ENCODE measurements at places on chromosomes 5 and 9.

GRCh38 chr5:157366741-157367674 lies 93.0 kb upstream of the NIPAL4 start:
- DNase-seq, result no peak

GRCh38 chr5:593511-593910 lies 18.6 kb upstream of the CEP72 start:
- no peak for DNase-seq

DNA sequence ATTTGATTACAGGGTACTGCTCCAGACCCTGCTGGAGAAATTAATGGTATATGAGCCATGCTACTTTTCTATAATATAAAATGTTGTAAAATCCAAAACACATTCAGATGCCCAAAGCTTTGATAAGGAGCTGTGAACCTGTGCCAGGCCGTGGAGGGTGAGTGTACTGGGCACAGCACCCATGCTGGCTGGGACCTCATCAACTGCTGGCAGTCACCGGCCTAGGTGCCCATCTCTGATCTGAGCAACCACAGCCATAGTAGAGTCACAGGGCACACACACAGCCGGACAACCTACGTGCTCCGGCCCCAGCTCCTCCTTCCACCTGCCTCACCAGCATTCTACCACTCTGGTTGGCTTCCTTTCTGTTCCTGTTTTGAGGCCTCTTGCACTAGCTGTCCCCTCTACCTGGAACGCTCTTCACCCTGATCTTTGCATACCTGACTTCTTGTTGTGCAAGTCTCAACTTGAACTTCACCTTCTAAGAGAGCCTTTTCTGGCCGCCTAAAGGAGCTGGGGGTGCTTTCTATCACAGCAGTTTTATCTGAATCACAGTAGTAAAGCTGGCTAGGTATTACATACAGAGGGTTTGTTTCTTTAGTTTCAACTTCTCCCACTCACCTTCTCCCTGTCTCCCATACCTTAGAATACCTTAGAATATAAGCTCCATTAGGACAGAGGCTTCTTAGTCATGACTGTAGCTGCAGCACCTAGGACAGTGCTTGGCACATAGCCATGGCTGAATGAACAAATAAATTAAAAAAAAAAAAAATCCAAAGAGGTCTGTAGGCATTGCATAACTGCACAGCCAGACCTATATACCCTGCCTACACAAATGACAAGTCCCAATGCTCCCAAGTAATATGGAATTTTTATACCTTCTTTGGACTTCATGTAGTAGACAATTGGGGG lies 51.7 kb downstream of the MED27 start:
- no peak for DNase-seq

- no peak for DNase-seq
Measured at GRCh38 chr5:123538670-123539459, 26.9 kb downstream of the CSNK1G3 start.

GRCh38 chr5:93626801-93627200 lies 43.8 kb downstream of the NR2F1 start:
- DNase-seq, result no peak

GRCh38 chr5:107566986-107567385 lies 103.8 kb downstream of the EFNA5 start:
- DNase-seq, result no peak

- DNase-seq, result no peak
Measured at GRCh38 chr5:14415024-14415697, 166.4 kb upstream of the OTULINL start.

GRCh38 chr5:2727550-2727949 lies 23.9 kb downstream of the IRX2 start:
- no peak for DNase-seq

DNA sequence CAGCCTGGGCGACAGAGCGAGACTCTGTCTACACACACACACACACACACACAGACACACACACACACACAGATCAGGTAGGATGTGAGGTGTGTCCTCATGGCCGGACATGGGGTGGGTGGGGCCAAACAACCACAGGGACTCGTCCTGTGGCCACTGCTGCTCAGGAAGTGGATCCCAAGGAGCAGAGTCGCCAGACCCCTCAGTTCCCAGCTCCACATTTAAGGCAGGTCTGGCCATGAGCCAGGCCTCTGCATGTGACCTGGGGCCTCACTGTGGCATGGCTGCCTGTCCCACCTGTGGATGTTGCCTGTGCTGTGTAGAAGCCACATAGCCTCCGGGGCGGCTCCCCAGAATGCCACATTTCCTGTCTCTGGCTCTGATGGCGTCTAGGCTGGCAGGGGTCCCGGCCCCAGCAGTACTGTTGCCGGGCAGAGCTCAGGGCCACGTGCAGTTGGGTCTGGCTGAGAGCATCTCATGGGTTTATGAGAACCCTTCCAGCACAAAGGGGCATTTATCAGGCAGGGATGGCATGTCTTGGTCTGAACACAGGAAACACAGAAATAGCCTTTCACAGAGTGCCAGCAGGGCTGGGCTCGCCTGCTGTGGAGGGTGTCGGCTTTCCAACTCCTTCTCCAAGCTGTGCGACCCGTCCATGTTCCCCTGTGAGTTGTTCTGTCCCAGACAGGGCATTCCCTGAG lies 9.9 kb upstream of the NINJ1 start:
- peak; percentile 34 for DNase-seq

- no peak for DNase-seq
Measured at GRCh38 chr5:111950660-111951059, 193.7 kb upstream of the NREP start.

GRCh38 chr9:119907056-119907455 lies 537.8 kb upstream of the BRINP1 start:
- DNase-seq, result no peak

- no peak for DNase-seq
Measured at GRCh38 chr5:121366515-121366914, 485.2 kb upstream of the FTMT start.

DNA sequence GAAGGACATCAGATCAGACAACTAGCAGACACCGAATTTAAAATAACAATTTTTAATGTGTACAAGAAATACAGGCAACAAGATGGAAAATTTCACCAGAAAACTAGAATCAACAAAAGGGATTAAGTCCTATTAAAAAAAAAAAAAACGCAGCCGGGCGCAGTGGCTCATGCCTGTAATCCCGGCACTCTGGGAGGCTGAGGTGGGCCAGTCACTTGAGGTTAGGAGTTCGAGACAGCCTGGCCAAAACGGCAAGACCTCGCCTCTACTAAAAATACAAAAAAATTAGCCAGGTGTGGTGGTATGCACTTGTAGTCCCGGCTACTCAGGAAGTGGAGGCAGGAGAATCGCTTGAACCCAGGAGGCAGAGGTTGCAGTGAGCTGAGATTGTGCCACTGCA lies 64.3 kb upstream of the UBAC1 start:
- DNase-seq, result no peak

DNA sequence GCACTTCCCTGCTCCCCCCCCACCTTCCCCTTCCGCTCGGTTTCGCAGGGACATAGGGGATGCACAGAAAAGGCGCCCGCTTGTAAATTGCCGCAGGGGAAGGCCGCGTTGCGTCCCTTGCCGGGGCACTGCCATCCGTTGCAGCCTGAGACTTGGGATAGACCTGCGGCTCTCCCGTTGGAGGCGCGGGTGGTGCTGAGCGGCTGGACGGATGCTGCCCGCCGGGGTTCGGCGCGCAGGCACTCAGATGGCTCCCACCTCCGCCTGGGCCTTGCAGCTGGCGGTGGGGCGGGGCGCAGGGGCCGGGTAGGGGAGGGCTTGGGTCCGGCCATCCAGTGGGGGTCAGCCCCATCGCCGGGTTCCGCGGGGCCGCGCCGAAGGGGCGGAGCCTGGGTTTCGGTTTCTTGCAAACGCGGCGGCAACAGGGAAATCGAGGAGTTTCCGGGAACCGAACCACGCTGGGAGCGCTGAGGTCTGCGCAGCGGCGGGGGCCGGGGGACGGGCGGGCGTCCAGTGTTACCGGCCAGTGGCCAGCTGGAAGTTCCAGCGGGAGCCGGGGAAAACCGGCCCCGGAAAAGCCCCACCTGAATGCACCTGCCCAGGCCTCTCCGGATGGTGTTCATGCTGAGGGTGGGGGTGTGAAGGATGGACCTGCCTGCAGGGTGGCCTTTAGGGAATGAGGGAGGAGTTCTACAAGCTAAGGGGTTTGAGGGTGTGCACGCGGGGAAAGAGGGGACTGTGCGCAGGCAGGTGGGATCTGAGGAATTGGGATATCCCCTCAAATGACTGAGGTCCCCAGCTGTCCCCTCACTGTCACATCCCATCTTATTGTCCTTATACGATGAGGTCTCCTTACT lies 6.3 kb upstream of the IRF1 start:
- peak; percentile 70 for DNase-seq

DNA sequence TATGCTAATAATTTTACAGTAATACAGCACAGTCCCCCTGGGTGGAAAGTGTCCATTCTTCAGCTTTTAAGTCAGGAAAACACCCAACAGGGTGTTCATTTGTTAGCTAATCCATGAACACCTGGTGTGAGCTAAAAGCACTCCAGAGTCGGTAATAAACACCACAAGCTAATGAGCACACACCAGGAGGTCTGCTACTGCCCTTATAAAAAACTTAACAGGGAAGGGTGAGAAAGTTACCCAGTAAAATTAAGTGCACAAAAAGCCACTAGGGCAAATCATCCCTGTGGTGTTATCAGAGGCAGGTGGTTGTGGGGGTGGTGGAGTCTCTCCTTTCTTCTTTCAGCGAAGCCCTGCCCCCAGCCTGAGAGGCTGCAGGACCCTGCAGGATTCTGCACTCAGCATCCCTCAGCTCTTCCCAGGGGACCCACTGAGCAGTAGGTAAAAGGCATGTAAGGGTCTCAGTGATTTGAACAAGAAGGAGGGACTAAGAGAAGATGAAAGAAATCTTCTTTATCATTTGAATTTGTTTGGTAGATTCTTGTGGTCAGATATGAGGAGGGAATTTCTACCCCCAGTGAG lies 14.4 kb downstream of the GDNF start:
- no peak for DNase-seq

GRCh38 chr9:85508616-85509015 lies 233.1 kb downstream of the AGTPBP1 start:
- no peak for DNase-seq

DNA sequence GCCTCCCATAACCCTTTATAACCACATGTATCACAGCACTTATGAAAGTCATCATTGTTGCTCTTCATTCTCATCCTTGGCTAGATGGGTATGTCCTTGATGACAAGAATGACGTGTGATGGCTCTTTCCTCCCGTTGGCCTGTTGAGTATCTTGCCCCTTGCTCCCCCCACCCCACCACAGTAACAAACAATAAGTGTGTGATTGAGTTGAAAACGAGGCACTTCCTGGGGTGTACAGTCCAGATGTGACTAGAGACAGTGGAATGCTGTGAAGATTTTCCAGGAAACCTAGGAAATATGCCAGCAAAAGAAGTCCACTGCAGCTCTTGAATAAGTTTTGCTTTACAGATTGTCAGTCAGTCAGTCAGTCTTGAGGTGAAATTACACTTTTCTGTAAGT lies 262.5 kb downstream of the ELAVL2 start:
- DNase-seq, result no peak

DNA sequence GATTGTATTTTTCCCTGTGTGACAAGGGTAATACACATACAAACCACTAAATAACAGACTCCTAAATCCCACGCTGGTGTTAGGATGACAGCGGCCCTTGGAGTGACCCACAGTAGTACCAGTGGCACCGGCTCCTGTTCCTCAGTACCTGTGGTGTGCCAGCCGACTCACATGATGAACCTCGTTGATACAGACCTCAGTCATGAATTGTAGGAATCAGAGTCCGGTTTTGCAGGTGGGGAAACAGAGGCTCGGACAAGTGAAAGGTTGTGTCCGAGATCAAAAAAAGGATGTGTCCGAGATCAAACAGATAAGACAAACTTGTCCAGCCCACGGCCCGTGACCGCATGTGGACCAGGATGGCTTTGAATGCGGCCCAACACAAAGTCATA lies 78.0 kb downstream of the AMBP start:
- DNase-seq, result peak; percentile 3

DNA sequence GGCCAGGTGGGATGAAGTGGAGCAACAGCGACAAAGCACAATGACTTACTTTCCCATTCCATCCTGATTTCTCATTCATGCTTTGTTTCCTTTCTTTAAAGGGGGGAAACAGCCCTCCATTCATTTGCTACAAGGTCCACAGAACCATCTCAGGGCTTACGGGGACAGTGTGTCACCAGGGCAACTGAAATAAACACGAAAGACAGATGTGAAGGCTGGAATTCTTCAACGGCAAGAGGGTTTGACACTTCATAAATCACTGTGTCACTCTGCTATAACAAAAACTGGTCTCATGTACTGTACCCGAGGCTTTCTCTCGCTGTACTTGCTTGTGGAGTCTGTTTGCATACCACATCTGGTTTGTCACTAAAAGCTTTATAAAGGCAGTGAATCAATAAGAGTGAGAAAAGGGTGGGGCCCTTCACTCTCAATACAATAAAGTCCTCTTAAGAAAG lies 150.8 kb downstream of the EFNA5 start:
- DNase-seq, result no peak

DNA sequence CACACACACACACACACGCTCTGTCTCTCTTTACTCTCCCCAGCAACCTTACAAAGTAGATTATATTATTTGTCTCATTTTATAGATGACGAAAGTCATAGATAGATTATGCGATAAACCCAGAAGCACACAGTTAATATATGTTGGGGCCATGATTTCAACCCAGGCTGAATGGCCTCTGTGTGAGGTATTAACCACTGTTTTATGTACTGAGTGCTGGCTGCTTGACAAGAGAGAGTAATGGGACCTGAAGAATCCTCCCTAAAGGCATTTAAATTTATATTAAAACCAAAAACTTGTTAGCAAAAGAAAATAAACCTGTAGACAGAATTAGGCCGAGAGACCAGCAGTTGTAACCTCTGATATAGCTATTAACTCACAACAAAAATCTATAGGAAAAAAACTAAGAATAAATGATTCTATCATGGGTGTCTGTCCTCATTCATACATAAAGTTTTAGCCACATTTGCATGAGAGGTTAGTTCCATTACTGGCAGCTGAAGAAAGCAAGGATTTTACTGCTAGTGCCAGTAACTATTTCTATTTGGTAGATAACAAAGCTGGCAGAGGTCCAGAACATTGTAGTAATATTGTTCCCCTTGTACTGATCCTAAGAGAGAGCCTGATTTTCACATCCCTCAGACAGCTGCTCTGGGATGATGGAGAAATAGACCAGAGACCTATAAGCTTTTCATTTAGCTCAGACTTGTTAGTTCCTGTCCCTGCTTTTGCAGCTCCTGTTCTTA lies 250.9 kb downstream of the ADGRV1 start:
- no peak for DNase-seq

DNA sequence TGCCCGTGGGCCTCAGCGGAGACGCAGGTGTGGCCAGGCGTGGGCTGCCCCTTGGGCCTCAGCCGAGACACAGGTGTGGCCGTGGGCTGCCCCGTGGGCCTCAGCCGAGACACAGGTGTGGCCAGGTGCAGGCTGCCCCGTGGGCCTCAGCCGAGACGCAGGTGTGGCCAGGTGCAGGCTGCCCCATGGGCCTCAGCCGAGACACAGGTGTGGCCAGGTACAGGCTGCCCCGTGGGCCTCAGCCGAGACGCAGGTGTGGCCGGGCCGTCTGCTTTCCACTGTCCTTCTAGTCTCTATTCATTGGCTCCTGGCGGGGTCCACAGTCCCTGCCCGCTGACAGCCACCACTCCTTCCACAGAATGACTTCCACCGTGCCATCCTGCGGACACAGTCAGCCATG lies 56.1 kb downstream of the KCNT1 start:
- no peak for DNase-seq

Data from activated T-helper 2 cell treated with anti-CD3 and anti-CD28 coated beads, Interferon-gamma antibody, Interleukin-2, Interleukin-4, amounts not matched to agents 10 μg/mL and 5 μg/mL and 100 μg/mL, durations not matched to agents 14 hours and 24 hours and 36 hours (primary cell).